ENCODE measurements at places on chromosomes 1 and 21.
A peak's percentile ranks its signal among the peaks of the same experiment; 100 is the strongest.

DNA sequence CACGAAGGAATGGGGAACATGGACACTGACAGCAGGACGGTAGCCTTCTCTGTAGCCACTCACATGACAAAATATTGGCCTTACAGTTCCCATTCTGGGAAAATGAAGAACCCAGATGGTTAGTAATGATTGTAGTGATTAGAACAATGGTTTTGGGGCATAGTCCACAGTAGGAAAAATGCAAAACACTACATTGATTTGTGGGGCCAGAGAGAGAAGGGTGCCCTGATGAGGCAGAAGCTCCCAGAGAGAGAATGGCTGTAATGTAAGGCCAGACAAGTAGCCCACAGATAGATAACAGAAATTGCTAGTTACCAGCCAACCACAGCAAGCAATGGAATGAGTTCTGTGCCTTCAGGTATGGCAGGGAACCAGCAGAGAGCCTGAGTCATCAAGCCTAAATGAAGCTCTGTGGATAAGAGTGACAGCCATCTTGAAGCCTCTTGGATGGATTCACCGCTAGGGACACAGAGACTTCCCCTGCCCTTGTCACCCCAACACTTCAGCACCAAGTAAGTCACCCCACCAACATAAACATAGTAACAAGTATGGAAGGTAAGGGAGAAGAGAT is 206.1 kb downstream of the BACH1 start:
- DNase-seq = no peak

DNA sequence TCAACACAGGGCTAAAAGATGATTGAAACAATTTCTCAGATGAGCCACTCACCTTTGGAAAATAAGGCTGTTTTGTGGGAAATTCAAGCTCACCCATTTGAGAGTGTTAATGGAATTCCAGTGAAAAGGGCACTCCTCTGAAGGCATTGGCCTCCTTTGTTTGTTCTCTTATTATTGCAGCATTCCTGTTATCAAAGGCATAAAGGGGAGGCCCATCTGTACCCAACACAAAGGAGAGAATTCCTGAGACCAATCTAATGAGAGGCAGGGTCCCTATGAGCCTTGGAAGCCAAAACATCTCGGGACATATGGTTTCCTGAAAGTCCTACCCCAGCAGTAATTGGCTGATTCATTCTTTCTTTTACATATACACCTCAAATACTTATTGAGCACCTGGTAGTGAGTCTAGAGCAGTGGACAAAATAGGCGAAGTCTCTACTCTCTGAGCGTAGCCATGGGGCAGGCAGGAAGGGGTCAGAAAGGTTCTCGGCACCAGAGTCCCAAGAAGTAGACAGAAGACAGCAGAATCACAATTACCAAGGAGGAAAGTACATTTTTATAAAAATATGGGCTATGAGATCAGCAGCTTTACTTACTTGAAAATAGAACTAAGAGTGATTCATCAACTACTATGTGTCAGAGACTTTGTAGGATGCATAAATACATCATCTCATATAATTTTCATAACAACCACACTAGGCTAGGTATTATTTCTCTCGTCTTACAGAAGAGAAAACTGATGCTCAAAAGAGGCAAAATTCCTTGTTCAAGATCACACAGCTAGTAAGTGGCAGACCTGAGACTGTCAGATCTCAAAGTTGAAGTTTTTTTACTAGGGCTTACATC is 218.7 kb downstream of the DAB1 start:
- DNase-seq = no peak

DNA sequence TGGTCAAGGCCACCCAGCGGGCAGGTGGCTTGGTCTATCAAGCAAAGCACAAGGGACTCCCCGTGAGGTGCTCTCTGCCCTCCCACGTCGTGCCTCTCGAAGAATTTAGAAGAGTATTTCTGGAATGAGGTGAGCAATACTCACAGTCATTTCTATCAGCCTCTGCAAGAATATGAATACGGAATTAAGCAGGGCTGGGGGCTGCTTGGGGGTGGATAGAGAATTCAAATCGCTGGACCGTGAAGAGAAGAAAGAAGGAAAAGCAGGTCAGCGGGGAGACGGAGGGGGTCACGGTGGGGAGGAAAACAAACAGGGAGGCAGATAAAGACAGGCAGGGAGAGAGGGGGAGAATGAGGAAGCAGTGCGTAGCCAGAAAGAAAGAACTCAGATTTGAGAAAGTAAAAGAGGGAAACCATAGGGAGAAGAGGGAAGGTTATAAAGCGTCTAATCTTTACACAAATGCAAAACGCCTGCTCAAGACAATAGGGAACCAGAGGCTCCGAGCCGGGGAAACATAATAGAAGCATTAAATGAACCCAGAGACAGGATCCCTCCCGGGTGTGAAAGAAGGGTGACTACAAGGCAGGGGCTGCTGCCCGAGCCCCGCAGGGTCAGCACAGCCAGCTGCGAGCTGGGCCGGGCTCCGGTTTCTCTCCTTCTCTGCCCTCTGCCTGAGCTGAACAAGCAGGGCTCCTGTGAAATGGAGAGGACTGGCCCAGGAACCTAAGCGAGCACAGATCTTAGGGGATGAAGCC is 2.1 kb upstream of the EDN2 start:
- no peak for DNase-seq

GRCh38 chr1:223109581-223110026 is 33.4 kb downstream of the TLR5 start:
- no peak for DNase-seq

DNA sequence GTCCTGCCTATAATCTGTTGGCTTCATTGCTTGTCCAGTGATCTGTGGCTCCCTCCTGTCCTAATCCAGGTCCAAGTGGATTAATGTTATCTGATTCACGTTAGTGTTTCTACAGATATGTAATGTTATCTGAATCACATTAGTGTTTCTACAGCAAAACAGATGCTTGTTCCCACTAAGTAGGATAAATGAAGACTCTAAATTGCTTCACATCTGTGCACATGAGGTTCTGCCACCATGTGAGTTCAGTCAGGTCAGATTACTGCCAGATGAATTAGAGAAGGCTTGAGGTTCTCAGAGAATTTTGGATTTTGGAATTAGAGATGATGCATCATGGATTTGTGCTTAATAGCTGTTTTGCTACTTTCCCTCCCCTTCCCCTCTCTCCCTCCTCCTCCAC is 13.2 kb downstream of the DISC1 start:
- no peak for DNase-seq

- DNase-seq = no peak
These were observed 33.2 kb downstream of the RHOU start for GRCh38 chr1:228768355-228769000.

- no peak for DNase-seq
These were observed 4.6 kb downstream of the IFFO2 start for GRCh38 chr1:18951818-18952391.

DNA sequence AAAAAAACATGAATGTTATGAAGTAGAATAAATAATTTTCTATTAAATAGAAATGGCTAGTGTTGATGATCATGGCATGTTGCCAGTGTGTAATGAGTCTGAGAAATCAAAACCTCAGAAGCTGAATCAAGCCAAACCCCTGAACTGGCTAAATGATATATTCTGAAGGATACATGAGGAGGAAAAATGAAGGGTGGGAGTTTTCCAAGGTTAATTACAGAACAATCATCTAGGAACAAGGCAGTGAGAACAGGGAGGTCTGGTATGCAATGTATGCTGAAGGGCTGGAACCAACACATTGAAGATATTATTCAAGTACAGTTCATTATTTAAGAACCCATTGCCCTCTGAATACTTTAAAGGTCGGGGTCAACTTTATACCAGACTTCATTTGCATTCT is 309.1 kb upstream of the NRIP1 start:
- no peak for DNase-seq

DNA sequence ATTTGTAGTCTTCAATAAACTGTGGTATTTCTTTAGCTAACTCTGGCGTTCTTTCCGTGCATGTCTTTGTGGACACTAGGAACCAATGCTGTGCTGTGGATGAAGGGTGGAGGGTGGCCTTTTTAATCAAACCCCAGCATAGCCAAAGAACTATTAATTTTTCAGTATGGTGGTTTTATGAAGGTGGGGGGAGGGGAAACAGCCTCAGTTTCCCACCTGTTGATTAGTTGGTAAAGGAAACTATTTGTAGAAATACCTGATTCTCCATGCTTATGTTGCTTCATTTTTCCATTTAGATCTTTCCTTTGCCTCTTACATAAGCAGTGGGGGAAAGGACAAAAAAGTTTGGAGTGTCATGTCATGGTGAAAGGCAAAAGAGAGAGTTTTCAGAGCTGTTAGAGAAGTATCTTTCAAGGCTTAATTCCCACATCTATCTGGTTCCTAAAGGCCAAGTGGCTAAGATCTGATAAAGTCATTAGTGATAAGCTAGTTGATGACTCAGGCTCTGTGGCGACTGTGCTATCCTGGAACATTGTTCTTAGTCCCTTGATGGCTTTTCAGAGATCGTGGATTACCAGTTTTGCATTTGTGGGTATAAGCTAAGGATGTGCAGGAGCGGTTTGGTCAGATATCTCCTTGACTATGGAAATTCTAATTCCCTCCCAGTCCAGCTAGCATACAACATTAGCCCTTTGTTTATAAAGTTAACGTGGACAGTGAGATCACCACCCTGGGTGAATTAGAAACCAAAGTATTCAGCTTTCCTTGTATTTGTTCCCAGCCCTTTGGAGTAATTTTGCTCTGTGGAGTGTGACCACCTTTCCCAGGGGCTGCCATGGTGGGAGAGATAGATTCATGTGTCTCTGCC is 8.7 kb upstream of the HAX1 start:
- no peak for DNase-seq

GRCh38 chr1:150567717-150568593 is 11.5 kb downstream of the MCL1 start:
- DNase-seq = peak; percentile 47

- DNase-seq = no peak
These were observed 22.0 kb downstream of the SLAMF7 start for GRCh38 chr1:160761046-160761445.

DNA sequence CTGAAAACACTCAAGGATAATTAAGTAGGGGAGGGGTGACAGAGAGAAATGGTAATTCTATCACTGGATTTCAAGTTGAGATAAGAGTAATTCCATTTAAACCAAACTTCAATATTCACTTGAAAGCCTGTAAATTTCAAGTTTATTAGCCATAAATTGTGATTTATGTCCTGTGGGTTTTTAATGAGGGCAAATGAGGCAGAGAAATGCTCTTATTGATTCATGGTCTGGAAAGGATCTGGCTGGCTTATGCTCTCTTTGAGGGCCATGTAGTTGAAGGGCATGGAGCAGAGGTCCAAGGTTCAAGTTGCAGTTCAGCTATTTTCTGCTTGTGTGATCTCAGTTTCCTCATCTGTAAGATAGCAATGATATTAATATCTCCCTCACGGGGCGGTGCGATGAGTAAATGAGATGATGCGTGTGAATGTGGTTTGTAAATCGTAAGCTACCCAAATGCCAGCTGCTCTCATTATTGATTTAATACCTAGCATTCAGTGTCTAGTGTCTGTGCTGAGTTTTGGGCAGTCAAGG is 12.3 kb downstream of the OLFML3 start:
- no peak for DNase-seq

- no peak for DNase-seq
These were observed 373.4 kb upstream of the TMPRSS15 start for GRCh38 chr21:18776936-18777335.

DNA sequence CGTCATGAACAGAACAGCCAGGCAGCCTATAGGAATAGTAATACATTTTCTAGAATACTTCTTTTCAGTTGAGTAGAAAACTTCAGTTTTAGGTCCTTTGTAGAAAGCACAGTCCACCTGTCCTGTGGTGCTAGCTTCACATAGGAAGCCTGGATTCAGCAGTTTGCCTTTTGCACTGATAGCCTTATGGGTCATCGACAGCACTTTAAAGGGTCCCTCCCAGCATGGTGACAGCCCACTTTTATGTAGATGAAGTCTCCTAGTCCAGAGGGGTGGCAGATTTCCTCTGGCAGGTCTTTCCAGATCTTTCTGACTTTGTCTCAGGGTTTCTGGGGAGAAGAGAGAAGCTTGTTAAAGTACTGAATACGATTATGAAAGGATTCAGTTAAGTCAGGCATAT is 161.4 kb upstream of the TNR start:
- no peak for DNase-seq

DNA sequence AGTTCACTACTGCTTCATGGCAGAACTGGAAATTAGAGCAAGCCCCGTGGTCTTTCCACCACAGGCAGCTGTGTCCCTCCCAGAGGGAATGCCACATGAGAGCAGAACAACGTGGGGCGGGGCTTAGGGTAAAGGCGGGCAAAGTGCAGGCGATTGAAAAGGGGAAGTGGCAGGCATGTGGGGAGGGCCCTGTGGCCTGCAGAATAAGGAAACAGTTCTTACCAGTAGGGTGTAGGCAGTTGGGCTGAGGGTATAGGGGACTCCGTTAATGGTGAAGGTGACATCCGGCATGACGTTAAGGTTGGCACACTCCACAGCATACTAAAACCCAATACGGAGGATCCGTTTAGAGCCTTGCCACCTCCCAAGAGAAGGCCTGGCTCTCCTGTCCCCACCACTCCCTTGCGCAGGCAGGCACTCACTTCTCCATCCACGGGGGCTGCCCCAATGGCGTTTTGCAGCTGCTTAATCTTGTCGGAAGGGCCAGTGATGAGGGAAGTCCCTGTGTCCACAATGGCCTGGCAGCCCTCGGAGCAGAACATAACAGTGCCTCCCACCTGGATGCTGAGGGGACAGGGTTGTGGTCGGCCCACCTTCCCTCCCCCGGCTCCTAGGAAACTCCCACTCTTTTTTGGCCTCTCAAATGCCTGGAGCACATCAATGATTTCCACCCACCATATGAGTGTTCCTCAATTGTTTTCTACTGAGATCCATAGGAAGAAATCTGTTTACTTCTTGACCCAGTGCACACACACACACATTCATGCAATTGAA is 9.1 kb upstream of the RAB7B start:
- no peak for DNase-seq

- no peak for DNase-seq
These were observed 200.2 kb downstream of the HIVEP3 start for GRCh38 chr1:41718497-41718896.

- DNase-seq = no peak
These were observed 10.5 kb upstream of the LAX1 start for GRCh38 chr1:203754455-203754864.

DNA sequence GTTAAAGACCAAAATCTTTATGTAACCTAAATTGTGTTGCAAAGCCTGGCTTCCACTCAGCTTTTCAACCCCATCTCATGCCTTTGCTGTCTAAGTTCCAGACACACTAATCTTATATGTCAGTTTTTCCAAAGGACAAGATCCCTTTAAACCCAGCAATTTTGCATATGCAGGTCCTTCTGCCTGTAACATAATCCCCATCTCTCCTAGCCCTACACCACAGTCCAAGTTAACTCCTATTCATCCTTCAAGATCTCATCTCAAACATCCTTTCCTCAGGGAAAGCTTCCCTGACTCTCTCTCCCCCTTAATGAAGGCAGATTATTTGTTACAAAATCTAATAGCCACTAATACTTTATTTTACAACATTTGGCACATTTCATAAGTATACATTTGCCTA is 366.3 kb downstream of the PLPP3 start:
- no peak for DNase-seq

DNA sequence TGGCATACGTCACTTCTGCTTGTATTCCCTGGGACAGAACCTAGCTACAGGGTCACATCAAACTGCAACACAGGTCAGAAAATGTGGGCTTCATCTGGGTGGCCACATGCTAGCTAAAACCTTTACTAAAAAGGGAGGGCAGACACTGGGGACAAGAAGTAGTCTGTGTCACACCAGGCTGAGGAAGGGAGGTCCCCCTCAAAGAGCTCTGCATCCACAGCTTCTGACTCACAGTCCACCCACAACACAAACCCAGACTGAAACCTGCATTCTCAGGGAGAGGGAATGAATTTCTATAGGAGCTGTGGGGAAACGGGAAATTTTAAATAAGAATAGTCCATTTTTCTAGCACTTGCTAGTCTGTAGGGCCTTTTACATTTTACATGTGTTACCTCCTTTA is 16.2 kb downstream of the OLIG2 start:
- DNase-seq = no peak

Data from H54 (cell line).